ENCODE measurements at places on chromosomes 12 and 14.

GRCh38 chr12:8823565-8824300 lies 1.3 kb downstream of the A2ML1 start:
- DNase-seq, result no peak

- DNase-seq, result no peak
Observed at GRCh38 chr12:107807471-107808150, 33.1 kb downstream of the ASCL4 start.

DNA sequence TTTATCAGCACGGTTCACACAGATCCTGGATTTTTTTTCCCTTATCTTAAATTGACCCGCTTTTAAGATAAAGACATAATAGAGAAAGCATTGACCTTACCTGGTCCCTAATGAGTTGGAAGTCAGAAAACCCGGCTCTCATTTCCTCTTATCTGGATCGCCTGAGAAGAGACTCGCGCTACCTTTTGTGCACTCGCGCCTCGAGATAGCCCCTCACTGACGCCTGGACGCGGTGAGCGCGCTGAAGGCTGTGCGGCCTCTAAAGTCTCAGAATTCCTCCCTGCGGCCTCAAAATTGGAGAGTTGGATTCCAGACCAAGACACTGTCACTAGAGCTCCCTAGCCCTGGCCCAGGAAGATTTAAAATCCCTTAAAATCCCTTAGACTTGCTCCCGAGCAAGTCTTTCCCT lies 7.0 kb downstream of the NKX2-1 start:
- no peak for DNase-seq

DNA sequence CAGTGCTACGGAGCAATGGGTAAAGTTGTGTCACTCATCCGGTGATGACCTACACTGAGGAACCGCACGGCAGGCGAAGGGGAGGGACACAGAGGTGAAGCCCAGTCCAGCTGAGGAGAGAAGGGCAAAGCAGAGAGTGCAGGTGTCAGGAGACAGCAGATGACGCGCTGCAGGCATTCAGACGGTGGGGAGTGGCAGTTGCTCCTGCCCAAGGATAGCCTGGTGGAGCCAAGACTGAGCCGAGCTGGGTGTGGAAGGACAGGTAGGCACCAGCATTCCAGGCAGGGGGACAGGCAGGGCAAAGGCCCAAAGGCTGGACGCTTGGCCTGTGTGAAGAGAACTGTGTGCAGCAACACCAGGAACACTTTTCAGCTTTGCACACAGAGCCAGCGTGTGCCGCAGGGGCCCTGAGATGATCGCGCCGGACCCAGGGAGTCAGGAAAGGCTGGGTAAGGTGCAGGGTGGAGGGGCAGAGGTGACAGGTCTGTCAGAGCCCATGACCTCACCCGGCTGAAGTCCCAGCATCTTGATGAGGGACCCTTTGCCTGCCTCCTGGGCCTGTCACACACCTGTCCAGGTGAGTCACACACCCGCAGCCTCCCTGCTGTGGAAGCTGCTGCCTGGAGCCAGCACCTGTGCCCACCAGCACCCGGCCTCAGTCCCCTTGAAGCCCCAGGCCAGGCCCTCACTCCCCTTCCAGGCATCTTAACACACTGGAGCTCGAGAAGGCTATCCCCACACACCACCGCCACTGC lies 48.4 kb downstream of the TSPAN11 start:
- DNase-seq, result no peak

- no peak for DNase-seq
Observed at GRCh38 chr14:99522457-99522891, 41.3 kb downstream of the CCNK start.

GRCh38 chr14:86619726-86620125 lies 1089.8 kb downstream of the FLRT2 start:
- DNase-seq, result no peak

DNA sequence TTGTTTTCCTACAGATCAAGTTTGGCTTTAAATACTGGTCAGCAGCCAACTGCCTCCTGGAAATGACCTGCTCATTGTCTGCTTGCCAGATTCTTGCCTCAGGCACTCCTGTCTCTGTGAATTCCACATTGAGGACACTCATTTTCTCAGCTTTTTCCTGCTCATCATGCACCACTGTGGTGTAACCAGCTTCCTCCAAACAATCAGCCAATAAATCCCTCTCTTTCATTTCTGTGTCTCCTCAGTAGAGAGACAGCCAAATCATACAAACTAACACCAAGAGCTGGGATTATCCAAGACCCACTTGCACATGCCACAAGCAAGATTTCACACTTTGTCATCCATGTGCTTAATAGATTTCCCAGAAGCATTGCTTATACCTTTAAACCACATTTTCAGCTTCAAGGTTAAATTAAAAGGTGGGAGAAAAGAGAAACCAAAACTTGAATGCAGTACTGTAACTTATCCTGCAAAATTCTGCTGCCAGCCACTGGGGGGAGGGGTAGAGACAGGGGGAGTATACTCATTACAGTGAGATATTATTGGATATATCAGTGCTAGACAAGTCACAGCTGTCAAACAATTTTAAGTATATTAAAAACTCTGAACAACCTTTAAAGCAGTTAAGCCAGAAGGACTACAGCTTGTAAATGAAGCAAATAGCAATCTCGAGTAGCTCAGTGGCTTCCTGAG lies 105.0 kb downstream of the PPP2R5E start:
- no peak for DNase-seq

- DNase-seq, result no peak
Observed at GRCh38 chr14:69153873-69154270, 953 bp upstream of the DCAF5 start.

DNA sequence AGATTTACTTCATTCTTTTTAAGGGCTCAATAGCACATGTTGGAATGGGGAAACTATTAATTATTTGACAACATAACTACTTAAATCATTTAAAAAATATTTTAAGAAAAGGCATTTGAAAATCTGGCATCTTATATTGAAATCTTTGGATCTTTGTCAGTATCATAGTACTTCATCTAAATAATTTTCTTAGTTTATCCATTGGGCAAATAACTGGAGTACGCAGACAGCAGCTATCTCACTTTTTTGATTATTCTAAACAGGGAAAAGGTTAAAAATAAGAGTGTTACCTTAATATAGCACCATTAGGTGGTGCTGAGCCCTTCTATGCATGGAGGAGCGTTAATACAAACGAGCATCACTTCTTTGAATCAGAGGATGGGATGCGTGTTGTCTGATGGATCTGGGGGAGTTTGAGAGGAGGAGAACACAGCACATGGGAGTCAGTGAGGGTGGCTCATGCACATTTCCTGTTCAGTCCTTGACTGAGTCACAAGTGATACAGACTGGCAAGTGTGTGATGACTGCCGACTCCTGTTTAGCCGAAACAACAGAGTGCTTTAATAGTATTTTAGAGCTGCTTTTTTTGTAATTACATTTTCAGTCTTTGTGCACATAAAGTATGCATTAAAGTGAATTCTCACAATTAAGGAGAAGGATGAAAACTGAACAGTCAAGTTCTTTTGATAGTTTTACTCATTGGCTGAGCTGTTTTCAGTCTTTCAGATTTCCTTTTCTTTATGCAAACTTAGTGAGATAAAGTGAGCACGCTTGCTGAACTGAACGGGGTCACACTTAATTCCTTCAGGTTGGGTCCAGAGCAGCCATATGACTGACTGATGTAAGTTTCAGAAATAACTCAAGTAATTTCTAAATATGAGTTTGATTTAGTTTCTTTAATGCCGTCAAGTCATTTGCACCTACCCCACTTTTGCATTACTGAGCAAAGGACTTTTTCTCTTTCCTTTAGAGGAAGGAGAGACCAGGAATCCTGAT lies 92.7 kb downstream of the DIP2B start:
- DNase-seq, result no peak

DNA sequence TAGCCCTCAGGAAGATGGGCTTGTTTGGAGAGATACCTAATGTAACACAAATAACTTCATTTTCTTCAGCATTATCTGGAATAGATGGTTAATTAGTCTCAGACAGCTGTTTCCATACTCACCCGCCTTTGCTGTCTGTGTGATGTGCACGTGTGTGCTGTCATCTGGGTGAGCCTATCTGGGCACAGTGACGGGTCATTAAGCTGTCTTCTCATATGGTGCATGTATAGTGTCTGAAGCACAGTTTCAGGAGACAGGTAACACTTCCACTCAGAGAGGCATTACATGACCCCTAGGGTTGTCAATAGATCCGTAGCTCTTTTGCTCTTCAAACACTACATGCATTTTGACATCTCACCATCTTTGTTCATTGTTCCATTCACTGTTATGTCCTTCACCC lies 493.3 kb downstream of the APAF1 start:
- no peak for DNase-seq

- DNase-seq, result no peak
Observed at GRCh38 chr14:94480809-94481208, 4.8 kb upstream of the SERPINA9 start.

- no peak for DNase-seq
Observed at GRCh38 chr12:125650587-125650986, 585.4 kb downstream of the AACS start.

- DNase-seq, result no peak
Observed at GRCh38 chr12:42590330-42590934, 886 bp upstream of the PRICKLE1 start.

DNA sequence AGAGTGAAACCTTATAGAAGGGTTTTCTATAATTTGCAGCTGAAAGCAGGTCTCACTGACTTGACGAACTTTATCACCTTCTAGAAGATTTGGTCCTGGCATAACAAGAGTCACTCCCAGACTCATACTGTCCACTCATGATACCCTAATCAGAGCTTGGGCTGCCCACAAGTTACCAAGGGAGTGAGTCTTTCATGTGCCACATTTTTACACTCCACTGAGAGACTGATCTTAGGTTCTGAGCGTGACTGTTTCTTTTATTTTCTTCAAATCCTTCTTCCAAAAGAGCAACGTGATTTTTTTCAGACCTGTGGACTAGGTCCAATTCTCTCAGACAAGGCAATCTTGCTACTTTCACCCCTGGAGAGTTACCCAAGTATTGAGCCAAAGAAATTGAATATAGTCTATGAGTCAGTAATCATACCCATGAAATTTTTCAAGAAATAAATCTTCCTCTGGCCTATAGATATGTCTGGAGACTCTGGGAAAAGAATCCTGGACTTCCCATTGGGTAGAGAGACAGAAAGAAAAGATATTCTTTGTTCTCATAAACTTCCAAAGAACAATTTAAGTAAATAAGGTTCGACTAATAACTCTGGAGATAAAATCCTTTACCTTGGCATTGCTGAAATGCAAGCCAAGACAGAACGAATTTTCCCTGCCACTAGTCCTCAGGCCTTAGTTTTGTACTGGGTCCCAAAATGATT lies 26.9 kb downstream of the SIX1 start:
- DNase-seq, result no peak

- no peak for DNase-seq
Observed at GRCh38 chr14:75064205-75064567, 362 bp upstream of the ACYP1 start.

GRCh38 chr12:114604606-114605005 lies 79.4 kb downstream of the TBX3 start:
- no peak for DNase-seq

DNA sequence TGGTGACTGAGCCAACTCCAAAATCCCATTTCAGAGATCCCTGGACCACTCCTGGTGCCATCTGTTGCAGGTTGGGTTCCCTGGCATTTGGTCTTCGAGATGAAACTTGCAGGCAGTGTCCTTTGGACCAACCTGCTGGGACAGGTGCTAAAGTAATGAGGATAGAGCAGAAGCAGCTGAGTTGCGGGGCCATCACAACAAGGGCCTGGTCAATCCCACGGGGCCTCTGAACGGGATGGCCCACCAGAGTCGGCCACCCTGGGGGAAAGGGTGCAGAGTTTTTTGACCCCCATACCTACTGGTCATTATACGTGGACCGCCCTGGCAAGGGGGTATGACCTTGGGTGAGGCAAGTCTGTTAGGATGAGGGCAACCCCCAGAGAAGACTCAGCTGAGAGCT lies 39.3 kb downstream of the DLK1 start:
- no peak for DNase-seq

DNA sequence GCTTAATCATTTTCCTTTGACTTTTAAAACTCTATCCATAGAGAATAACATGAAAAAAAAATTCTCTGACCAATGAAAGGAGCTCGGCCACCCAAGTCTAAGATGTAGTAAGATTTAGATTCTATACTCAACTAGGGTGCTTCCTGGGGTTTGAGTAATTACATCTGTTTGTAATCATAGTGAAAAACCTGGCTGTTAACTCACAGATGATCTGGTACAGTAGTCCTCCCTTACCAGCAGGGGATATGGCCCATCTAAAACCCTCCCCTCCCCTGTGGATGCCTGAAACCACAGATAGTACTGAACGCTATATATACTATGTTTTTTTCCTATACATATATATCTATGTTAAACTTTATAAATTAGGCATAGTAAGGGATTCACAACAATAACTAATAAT lies 89.2 kb downstream of the DAAM1 start:
- DNase-seq, result no peak

DNA sequence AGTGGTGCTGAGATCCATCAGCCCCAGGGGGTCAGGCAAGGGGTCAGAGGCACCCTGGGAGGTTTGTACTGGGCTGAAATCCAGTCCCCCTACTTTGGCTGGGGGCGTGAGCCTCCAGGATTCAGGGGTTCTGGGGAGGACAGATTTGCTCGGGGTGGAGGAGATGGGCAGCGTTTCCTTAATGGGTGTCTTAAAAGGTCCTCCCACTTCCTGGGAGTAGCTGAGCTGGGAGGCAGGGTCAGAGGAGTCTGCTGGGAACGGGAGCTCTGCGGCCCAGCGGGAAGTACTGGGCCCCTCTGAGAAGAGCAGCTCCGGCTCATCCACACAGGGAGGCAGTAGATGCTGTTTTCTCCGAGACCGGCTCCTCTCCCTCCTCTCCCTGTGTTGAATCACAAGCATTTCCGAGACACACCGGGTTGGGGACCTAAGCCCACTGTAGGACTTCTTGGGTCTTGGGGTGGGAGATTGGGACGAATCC lies 2.1 kb upstream of the TEX52 start:
- DNase-seq, result no peak

- no peak for DNase-seq
Observed at GRCh38 chr12:47237751-47238211, 158.0 kb upstream of the AMIGO2 start.

DNA sequence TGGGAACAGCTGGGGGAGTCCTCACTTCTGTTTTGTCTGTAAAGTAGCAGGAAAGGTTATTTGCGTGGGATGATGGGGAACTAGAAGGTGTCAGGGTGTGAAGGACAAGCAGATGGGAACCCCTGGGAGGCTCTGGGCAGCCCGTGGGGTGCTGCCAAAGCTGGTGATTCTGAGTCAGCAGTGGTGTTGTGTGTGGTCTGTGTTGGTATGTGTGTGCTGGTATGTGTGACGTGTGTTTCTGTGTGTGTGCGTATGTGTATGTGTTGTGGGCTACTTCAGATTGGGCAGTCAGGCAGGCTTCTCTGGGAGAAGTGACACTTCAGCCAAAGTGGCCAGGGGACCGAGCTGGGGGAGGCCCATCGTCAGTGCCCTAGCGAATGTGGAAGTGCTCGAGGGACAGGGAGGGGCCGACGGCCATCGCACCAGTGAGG lies 15.3 kb upstream of the BDKRB2 start:
- DNase-seq, result no peak

Data from KG1 (cell line).